ENCODE measurements at places on chromosomes 12 and 14. TPM values are rescaled to one million over a fixed set of nuclear protein-coding genes. Genes with fewer than 3 reads are reported as not detected.

The DACT1 gene
- total RNA-seq: 0.42 TPM

DNA sequence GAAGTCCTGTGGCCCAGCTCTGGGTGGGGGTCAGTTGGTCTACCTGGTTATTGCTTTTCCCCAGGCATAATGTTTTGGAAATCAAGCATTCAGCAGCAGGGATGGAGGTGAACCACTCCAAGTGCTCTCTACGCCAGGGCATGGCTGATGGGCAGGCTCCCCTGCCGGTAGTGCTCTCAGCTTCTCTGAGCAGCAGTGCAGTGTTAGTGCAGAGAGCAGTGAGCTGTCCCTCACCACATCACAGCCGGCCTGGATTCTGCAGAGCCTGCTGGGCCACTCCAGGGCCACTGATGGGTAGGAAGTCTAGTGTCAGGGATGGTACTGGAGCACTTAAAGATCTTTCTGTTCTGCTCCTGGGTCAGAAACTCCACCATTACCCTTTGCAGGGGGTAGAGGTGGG, 151.1 kb downstream of the CALM1 start:
- no peak overlapping the region for H3K4me3 ChIP-seq
- no peaks in the 10 kb centered on the region for H3K27me3 ChIP-seq
- no peaks in the 10 kb centered on the region for H3K36me3 ChIP-seq
- no peak for DNase-seq

- no peaks in the 10 kb centered on the region for H3K4me1 ChIP-seq
- no peak overlapping the region for H3K4me3 ChIP-seq
- H3K36me3 ChIP-seq: no peaks in the 10 kb centered on the region
- no peak for DNase-seq
- H3K27me3 ChIP-seq: no peaks in the 10 kb centered on the region
Measured at GRCh38 chr12:2346416-2346815, 293.6 kb downstream of the CACNA1C start.

- H3K4me3 ChIP-seq: no peak overlapping the region
- H3K27me3 ChIP-seq: no peaks in the 10 kb centered on the region
- no peak for DNase-seq
- no peak overlapping the region for H3K27ac ChIP-seq
Measured at GRCh38 chr12:28027328-28027727, 54.8 kb upstream of the PTHLH start.

The M6PR gene
- total RNA-seq: 248 TPM

- no peaks in the 10 kb centered on the region for H3K4me1 ChIP-seq
- H3K27ac ChIP-seq: no peak overlapping the region
- no peak for DNase-seq
- H3K27me3 ChIP-seq: no peaks in the 10 kb centered on the region
- H3K4me3 ChIP-seq: no peak overlapping the region
Measured at GRCh38 chr12:21369141-21369980, 3.3 kb upstream of the IAPP start.

GRCh38 chr14:21467616-21468015, 9.1 kb downstream of the RAB2B start:
- no peaks in the 10 kb centered on the region for H3K4me1 ChIP-seq
- no peaks in the 10 kb centered on the region for H3K27me3 ChIP-seq
- DNase-seq: no peak
- H3K4me3 ChIP-seq: no peak overlapping the region

The OVCH1 gene
- total RNA-seq: not detected

- H3K27ac ChIP-seq: no peak overlapping the region
- H3K36me3 ChIP-seq: no peaks in the 10 kb centered on the region
- H3K4me1 ChIP-seq: no peaks in the 10 kb centered on the region
- no peak overlapping the region for H3K4me3 ChIP-seq
- no peaks in the 10 kb centered on the region for H3K27me3 ChIP-seq
Measured at GRCh38 chr12:76236640-76237039, 111.6 kb downstream of the BBS10 start.
